ENCODE measurements at places on chromosomes 7 and 10.

- DNase-seq, result no peak
Observed at GRCh38 chr7:4071370-4072058, 610.6 kb upstream of the FOXK1 start.

DNA sequence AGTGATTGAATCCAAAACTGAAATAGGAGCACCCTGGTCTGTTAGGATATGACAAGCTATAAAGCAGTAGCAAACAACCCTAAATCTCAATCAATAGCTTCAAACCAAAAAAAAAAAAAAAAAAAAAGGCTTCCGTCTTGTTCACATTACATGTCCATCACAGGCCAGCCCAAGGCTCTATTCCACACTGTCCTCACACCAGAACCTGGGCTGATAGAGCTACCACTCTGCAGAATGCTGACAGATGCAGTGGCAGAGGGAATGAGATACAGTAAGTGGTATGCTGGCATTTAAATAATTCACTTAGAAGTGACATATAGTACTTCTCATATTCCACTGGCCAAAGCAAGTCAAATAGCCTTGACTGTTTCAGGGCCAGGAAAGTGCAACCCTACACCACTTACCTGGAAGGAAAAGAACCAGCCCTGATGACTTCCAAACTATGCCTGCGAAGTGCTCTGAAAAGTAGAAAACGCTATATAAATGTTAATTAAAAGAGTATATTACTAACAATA lies 5.8 kb downstream of the CDCA7L start:
- DNase-seq, result no peak

- no peak for DNase-seq
Observed at GRCh38 chr10:88459530-88459929, 123.6 kb downstream of the RNLS start.

GRCh38 chr7:2472739-2473138 lies 3.5 kb downstream of the GRIFIN start:
- no peak for DNase-seq

- DNase-seq, result no peak
Observed at GRCh38 chr10:14487488-14487883, 156.8 kb upstream of the FRMD4A start.

DNA sequence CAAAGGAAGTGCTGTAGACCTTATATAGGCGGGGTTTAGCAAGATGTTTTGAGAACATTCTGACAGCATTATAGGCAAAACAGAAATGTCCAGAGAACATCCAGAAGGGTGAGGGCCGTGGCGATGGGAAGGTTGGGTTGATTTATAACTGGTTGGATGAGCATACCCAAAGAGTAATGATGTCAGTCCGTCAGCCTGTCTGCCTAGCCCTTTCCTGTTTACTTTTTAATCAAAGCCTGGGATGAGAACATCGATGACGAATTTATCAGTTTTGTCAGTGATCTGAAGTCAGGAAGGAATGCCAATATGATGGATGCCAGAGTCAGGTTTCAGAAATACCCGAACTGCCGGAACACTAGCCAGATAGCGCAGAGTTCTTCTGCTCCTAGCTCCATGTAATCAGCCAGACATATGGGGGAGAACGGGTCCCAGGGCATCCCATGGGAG lies 33.8 kb upstream of the TRIM8 start:
- no peak for DNase-seq

- DNase-seq, result peak; percentile 10
Observed at GRCh38 chr7:141737118-141737835, 881 bp upstream of the SSBP1 start.

DNA sequence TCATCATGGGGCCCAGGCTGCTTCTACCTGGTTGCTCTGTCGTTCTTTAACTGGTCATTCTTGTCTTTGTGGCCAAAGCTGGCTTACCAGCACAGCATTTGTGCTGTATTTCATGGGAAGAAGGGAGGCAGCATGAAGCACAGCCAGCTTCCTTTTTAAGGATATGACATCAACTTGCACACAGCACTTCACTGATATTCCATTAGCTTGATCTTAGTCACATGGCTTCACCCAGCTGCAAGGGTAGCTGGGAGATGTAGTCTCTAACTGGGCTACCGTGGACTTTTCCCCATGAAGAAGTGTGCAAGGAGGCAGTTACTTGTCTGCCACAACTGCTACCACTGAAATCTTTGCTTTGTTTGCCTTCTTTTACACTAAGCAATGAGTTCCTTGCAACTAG lies 525.2 kb downstream of the LRMDA start:
- DNase-seq, result no peak

DNA sequence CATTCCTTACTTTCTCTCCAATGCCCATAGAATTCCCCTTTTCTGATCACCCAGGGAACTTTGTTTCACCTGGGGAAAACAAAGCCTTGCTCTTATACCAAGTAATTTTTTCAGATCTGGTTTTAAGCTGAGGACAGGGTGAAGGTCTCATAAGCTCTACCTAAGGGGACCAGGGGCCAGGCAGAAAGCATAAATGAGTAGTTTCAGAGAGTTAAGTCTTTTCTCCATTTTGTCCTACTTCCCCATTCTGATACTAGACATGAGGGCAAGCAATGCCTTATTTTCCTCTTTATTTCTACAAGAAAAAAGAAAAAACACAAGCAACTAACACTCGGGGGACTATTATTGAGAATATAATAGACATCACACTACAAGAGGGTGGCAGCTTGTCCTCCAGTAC lies 2.9 kb downstream of the AKR1D1 start:
- DNase-seq, result no peak

DNA sequence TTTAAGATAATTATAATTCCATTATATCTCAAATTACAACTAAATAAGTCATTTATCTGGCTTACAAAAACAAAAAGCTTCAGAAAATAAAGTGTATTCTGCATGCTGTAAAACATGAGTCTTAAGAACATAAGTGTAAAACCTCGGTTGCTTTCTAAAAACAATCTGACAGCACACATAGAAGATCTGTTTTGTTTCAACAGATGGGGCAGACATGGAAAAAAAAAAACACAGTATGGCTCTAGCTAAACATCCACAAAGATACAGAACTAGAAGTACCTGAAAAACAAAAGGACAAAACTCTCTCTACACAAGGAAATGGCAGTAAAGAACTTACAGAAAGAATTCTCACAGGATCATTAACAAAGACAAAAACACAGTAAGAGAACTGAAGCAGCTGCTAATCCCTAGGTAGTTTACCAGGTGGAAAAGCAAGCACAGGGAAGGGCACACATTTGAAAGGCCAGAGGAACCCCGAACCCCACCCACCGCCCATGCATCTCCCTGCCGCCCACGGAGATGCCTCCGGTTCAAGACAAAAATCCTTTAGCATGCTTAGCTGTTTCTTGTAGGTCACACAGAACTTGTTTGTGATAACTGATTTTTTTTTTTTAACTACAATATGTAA lies 42.5 kb downstream of the DLD start:
- DNase-seq, result no peak

- DNase-seq, result no peak
Observed at GRCh38 chr10:5461203-5461588, 38.2 kb downstream of the CALML5 start.

DNA sequence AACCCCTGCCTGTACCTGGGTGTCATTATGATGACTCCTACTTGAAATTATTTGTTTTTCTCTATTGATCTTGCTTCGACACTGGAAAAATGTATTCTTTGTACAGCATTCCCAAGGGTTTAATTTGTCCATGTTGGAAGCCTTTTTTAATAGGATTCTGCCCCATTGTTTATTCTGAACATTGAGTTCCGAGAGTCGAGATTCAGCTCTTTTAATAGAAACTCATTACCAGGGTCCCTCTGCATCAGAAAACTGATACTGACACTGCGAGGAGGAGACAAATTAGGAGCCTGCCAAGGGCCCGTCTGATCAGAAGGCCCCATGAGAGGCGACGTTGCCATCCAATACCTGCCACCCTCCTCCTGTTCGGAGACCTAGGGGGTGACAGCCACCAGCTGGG lies 260.5 kb upstream of the ZMIZ1 start:
- DNase-seq, result no peak

GRCh38 chr7:151925446-151926335 lies 30.6 kb upstream of the GALNTL5 start:
- DNase-seq, result no peak

- DNase-seq, result no peak
Observed at GRCh38 chr10:102368077-102368476, 27.4 kb upstream of the NFKB2 start.

DNA sequence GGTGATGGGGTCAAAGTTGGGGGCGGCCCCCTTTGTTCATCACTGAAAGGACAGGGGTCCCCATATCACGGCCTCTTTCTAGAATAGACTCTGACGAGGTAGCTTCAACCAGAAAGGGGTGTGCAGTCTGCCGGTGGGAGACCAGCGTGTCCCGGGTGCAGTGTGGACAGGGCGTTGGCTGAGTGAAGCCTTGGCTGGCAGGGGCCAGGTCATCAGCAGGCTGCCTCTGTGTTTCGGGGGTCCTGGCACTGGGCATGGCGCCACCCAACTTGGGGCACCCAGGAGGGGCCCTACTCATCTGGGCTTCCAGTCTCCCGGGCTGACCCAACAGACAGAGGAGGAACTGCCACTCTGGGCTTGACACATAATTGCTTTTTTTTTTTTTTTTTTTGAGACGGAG lies 3.5 kb upstream of the AMZ1 start:
- no peak for DNase-seq

DNA sequence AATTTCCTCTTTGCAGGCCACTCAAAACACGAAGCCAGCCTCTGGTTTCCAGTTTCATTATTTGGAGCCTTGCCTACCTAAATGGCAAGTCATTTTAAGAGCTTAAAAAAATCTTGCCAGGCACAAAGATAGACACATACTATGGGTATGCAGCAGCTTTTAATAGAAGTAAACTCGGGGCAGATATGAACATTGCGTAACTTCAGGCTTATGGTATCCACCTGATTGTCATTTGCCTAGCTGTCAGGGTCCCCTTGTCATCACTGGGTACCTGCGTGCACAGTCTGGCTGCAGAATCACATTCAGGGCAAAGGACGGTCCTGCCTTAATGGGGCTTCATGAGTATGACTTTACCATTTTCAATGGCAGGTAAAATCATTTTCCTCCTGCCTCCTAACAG lies 466.1 kb upstream of the NRP1 start:
- DNase-seq, result no peak

DNA sequence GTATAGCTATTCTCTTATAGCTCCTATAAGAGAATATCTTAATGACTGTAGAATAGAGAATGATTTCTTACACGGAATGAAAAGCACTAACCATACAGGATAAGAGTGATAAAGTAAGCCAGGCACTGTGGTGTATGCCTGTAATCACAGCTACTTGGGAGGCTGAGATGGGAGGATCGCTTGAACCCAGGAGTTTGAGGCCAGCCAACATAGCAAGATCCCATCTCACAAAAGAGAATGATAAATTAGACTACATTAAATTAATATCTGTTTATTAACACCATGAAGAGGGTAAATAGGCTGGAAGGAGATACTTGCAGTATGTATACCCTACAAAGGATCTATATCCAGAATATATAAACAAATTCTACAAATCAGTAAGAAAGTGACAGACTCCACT lies 12.2 kb upstream of the OIT3 start:
- DNase-seq, result no peak

DNA sequence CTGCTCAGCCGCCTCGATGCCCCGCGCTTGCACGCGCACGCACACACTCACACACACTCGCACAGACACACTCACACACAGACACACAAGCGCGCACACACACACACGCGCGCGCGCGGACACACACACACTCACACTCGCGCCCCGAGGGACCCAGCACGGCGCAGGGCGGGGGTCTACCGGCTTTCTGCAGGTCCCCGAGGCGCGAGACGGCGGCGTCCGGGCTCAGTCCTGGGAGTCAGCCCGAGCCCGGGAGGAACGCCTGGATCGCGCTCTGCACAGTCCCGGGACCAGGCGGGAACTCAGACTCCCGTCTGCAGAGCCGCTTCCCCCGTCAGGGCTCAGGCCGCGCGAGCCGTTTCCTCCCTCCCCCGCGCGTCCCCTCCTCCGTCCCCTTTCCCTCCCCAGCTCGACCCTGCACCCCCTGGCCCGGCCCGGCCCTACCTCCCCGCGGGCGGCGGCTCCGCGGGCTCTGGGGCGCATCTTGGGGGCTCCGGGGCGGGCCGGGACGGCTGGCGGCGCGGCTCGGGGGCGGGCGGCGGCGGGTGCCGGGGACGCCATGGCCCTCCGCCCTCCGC lies 464 bp downstream of the DENND2A start:
- DNase-seq, result no peak

GRCh38 chr7:6575281-6576023 lies 1.8 kb upstream of the ZDHHC4 start:
- no peak for DNase-seq

DNA sequence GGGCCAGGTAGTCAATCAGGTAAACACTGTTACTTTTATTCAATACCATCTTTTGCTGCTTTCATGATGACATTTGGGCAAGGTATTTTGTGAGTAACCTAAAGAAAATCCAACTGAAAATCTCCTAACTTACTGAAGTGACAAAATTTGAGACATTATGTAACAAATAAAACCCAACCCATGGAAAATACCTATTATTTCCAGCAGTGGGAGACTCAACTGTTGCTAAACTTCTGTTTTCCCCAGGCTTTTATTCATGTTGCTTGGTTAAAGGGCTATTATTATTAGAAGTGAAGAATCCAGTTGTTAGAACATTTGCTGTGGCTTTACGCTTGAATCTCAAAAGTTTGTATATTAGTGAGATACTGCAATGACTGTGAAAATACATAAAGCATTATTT lies 215.9 kb downstream of the MDFIC start:
- DNase-seq, result no peak

GRCh38 chr7:41114131-41114530 lies 588.8 kb downstream of the INHBA start:
- DNase-seq, result no peak

GRCh38 chr10:88071879-88072278 lies 208.5 kb downstream of the PTEN start:
- no peak for DNase-seq

GRCh38 chr10:122701652-122702051 lies 2.0 kb upstream of the C10orf120 start:
- no peak for DNase-seq

DNA sequence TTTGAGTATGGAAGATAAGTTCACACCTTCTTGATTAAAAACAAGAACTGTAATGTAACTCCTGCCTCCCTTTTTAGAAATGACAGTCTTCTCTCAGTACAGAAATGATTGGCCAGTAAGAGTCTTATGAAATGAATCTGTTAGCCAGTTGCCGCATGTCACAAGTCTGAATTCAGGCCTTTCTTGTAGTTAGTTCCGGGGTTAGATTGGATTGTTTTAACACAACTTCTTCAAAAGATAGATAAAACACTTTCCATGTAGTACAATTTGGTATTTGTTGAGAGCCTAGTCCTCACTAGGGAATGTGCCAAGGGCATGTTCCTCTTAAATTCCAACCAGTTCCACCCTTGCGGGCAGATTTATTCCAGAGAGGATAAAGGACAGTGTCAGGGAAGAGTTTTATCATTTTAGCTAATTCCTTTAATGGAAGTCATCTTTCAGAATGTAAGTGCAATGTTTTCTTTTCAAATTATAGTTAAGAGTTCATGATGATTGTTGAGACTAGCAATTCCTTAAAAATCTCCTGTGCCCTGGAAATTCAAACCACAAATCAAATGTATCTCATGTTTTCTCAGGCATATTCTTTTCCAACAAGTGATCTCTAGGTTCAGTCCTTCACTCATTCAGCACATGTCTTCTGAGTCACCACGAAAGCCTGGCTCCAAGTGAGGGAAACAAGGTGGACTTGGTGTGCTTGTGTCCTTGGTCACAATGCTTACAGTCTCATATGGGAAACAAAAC lies 4.1 kb downstream of the FHIP2A start:
- DNase-seq, result no peak

- DNase-seq, result no peak
Observed at GRCh38 chr7:102446387-102447156, 13.2 kb downstream of the ORAI2 start.
